ENCODE measurements at places on chromosomes 11 and 22.

GRCh38 chr11:12734625-12735024 lies 60.4 kb downstream of the TEAD1 start:
- DNase-seq, result no peak

DNA sequence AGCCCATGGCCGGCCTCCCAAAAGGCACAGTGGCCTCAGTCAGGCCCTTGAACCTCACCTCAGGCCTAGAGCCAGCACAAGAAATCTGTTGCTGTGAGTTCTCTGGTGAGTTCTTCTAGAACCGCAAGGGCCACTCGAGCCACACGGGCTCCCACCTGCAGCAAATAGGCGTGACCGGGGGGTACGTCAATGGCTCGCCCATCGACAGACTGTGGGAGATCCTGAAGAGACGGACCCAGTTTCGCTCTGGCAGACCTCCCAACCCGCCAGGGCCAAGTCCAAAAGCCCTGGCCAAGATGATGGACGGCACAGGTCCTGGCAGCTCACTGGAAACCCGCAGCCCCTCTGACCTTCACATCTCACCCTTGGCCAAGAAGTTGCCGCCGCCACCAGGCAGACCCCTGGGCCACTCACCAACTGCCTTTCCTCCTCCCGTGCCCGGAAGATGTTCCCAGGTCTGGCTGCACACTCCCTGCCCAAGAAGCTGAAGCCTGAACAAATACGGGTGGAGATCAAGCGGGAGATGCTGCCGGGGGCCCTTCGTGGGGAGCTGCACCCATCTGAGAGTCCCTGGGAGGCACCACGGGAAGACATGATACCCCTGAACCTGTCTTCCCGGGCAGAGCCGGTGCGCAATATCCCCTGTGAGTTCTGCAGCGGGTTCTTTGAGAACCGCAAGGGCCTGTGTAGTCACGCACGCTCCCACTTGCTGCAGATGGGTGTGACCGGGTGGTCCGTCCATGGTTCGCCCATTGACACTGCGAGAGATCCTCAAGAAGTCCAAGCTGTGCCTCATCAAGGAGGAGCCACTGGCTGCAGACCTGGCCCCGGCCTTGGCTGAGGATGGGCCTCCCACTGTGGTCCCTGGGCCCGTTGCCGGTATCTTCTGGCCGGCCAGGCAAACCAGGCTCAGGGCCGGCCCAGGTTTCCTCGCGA lies 544.2 kb upstream of the CCDC179 start:
- DNase-seq, result no peak

- no peak for DNase-seq
These were observed 12.1 kb downstream of the OAF start for GRCh38 chr11:120222916-120223315.

GRCh38 chr11:68138237-68138636 lies 17.0 kb upstream of the CHKA start:
- no peak for DNase-seq
